ENCODE measurements at places on chromosomes 3 and 15. TPM values are rescaled to one million over a fixed set of nuclear protein-coding genes. Genes with fewer than 3 reads are reported as not detected.

Gene RARRES1
- 0.28 TPM for polyA plus RNA-seq

Gene MESP1
- polyA plus RNA-seq = 1.8 TPM

Gene ROBO1
- polyA plus RNA-seq = 2.3 TPM

Gene THRB
- 0.38 TPM for polyA plus RNA-seq

Gene BCL2A1
- polyA plus RNA-seq = 75.8 TPM

Gene CNTN3
- not detected for polyA plus RNA-seq

Gene CTXN2
- not detected for polyA plus RNA-seq

Gene PLSCR4
- not detected for polyA plus RNA-seq

Gene FBN1
- polyA plus RNA-seq = not detected

Gene CPN2
- not detected for polyA plus RNA-seq

Gene CCR3
- polyA plus RNA-seq = 0.15 TPM

Gene PLA2G4E
- polyA plus RNA-seq = not detected

Gene LRRC2
- 0.06 TPM for polyA plus RNA-seq

Gene CSPG4
- not detected for polyA plus RNA-seq

Gene LIPH
- polyA plus RNA-seq = not detected

Gene P3H2
- not detected for polyA plus RNA-seq

Gene ZBTB47
- 0.11 TPM for polyA plus RNA-seq

Gene ST3GAL6
- polyA plus RNA-seq = not detected

Gene CFAP100
- polyA plus RNA-seq = not detected

Gene IGSF11
- not detected for polyA plus RNA-seq

Gene PAK6
- polyA plus RNA-seq = not detected

Gene SAMMSON
- polyA plus RNA-seq = not detected

Gene ARPC4
- 262 TPM for polyA plus RNA-seq

Gene PYGO1
- not detected for polyA plus RNA-seq

Gene SMCO1
- polyA plus RNA-seq = not detected

Gene NOX5
- polyA plus RNA-seq = not detected

Gene TIGIT
- 0.86 TPM for polyA plus RNA-seq

Gene FGF7
- not detected for polyA plus RNA-seq

Gene VPS18
- polyA plus RNA-seq = 27.0 TPM

Gene CYP11A1
- not detected for polyA plus RNA-seq

Gene LAMB2
- polyA plus RNA-seq = not detected

Gene SYNM
- polyA plus RNA-seq = not detected

Gene TIMMDC1
- 89.0 TPM for polyA plus RNA-seq

All from IgD-negative memory B cell (primary cell).